Stimulated activated CD4-positive, alpha-beta T cell treated with anti-CD3 and anti-CD28 coated beads, Interleukin-1b, Interleukin-23, amount 100 ng/mL, for 1 hour (primary cell): ENCODE measurements at places on chromosomes 12 and 14.

GRCh38 chr12:24014915-24015832, 65.7 kb upstream of the SOX5 start:
- DNase-seq, result no peak

- DNase-seq, result no peak
Observed at GRCh38 chr12:3959799-3960560, 86.8 kb upstream of the PARP11 start.

DNA sequence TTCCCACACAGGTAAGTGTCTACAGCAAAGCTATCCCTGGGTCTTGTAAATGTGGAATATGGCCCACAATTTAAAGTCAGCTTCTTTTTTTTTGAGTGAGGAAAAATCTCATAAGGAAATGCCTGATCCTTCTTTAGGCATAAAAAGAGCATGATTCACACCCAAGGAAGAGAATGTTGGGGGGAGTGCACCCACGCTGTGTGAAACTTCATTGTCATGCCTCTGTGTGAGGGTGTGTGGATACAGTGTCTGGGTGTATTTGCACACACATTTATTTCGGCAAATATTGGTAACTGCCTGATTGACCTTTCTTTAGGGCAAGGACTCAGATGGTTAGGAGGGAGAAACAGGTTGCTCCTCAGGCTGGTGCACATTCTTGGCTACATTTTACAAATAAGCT, 196.8 kb upstream of the STXBP6 start:
- no peak for DNase-seq

GRCh38 chr12:48999371-49000131, at the start of gene DDN:
TSS of gene DDN (minus strand) at chr12:48999375. CDS start at chr12:48999287, 88 bp downstream.
- DNase-seq, result no peak
